ENCODE measurements at places on chromosomes 6 and 20.

DNA sequence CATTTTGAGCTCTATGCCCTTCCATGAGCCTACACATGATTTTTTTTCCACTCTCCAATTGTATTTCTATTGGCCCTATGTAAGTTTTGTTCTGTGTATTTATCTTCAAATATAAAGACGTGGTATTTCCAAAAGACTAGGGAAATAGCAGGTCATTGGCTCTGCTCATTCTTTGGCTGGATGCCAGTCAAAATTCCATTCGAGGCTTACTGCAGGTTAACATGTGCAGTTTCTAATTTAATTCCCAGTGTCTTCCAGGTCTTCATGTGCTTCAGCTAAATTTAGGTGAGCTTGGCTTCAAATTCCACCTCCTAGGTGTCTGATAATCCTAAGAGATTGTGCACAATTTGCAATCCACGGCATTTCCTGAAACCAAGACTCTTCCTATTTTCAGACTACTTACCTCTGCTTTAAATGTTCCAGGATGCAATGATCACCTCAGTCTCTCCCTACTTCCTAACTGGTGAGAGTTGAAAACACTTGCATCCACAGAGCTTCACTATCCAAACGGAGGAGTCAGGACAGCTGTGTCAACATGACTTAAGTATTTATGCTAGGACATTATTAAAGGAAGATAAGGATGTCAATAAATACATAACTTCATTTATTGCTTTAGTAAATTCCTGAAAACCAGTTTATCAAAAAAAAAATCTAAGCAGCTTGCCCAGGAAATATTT is 236.1 kb downstream of the COL12A1 start:
- DNase-seq, result no peak

DNA sequence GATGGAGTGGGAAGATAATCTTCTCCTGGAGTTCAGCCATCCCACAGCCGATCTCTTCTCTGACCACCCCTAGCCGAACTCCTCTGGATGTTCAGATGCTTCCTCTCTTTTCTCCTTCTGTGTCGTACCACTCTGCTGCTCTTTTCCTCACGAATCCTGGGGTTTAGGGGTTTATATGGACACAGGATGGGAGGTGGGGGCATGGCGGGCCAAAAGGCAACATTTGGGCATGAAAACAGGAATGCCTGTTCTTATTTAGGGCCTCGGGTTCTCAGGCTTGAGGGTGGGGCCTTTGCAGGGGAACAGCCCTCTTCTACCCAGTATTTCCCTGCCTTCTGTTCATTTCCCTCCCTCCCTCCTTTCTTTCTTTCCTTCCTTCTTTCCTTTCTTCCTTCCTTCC is 112.7 kb downstream of the SLC35B3 start:
- no peak for DNase-seq

DNA sequence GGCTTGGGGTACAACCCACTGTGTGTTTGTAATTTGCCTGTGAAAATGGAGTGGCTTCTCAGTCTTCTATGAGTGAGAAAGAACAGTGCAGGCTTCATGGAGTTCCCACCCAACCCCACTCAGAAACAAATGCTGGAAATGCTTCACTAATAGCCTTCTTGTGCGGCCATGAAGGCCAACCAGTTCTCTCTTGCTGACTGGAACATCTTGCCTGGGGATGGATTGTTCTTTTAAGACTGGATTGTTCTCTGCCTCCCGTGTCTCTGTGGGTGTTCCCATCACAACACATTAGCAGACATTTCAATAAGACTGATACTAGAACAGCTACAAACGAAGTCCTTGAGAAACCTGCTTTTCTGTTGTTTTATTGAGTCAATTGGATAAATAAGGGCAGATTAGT is 110.6 kb downstream of the PPP1R14C start:
- no peak for DNase-seq

DNA sequence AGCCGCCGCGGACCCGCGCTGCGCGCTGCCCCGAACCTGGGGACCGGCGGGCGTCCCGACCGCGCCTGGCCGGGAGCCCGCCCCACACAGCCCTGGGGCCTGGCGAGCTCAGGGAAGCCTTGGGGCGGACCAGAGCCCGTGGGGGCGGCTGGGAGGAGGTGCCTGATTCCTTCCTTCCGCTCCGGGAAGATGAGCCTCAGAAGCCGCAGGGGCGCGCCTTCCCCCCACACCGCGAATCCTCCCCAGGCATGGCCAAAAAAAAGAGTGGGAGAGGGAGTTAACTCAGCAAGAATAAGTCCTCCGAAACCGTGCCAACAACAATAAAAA is at the start of gene CBLN4:
Gene CBLN4 (minus strand): TSS at position 131 of the 327 bp plus-strand sequence. CDS start 1,348 bp downstream, outside the sequence.
- no peak for DNase-seq

DNA sequence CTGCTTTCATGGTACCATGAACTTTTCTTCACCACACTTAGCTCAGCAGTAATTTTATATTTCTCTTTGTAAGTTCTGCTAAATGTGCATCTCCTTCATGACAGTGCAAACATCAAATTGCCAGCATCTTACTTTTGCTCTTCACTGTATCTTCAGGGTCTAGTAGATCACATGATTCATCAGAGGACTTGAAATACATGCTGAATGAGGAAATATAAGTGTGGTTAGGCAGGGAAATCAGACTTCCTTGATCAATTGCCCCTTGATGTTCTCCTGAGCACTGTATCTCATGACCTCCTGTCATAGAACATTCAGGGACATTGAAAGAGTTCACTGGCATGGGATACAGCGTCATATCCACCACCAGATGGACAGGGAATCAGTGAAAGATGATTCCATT is 25.3 kb upstream of the POLR1H start:
- DNase-seq, result no peak

DNA sequence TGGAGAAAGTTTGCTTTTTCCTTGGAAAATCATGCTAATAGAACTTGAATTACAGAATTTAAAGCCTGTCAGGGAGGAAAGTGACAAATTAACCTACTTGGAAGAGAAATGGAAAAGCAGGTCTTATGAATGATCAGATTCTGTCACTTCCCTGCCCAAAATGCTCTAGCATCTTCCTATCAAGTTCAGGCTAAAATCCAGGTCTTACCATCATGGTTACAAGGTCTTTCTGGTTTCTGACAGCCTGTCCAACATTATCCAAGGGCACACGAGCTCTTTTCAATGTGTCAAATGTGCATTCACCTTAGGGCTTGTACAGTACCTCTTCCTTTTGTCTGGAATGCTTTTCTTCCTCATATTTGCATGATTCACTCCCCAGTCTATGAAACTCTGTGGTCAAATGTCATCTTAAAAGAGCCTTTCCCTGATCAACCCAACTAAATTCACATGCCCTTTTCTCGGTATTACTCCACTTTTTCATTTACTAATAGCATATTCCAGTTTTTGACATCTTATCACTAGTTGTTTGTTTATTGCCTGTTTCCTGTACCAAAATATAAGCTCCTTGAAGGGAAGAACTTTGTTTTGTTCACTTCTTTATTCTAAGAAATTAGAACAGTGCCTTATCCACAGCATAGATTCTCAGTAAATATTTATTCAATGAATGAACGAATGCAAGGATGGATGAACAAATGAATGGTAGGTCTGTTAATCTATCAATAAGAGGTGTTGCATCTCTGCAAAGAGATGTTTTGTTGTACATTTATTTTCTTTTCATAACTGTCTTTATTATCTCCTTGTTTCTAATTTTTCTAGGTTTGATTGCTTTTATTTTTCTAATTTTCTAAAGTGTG is 139.5 kb downstream of the BCAS1 start:
- no peak for DNase-seq

DNA sequence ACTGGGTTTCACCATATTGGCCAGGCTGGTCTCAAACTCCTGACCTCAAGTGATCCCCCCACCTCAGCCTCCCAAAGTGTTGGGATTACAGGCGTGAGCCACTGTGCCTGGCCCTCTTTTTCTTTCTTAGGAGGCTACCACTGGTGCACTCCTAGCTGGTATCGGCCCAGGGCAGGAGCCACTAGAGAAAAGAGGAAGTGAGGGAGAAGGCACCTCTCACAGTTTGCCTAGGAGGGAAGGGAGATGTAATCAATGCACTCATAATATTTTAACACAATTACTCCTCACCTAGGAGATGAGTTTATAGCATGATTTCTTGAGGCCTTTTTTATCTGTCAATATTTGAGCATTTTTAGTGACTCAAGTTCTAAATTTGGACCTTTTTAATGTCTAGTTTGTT is 189.0 kb upstream of the SOX4 start:
- DNase-seq, result no peak

- DNase-seq, result no peak
Measured at GRCh38 chr20:12649234-12649633, 359.5 kb upstream of the SPTLC3 start.

- DNase-seq, result no peak
Measured at GRCh38 chr20:51162015-51162414, 139.1 kb upstream of the KCNG1 start.
